ENCODE measurements at places on chromosomes 13 and 19. TPM values are rescaled to one million over a fixed set of nuclear protein-coding genes. Genes with fewer than 3 reads are reported as not detected.

The ZNF480 gene
- 6.9 TPM for polyA plus RNA-seq

DNA sequence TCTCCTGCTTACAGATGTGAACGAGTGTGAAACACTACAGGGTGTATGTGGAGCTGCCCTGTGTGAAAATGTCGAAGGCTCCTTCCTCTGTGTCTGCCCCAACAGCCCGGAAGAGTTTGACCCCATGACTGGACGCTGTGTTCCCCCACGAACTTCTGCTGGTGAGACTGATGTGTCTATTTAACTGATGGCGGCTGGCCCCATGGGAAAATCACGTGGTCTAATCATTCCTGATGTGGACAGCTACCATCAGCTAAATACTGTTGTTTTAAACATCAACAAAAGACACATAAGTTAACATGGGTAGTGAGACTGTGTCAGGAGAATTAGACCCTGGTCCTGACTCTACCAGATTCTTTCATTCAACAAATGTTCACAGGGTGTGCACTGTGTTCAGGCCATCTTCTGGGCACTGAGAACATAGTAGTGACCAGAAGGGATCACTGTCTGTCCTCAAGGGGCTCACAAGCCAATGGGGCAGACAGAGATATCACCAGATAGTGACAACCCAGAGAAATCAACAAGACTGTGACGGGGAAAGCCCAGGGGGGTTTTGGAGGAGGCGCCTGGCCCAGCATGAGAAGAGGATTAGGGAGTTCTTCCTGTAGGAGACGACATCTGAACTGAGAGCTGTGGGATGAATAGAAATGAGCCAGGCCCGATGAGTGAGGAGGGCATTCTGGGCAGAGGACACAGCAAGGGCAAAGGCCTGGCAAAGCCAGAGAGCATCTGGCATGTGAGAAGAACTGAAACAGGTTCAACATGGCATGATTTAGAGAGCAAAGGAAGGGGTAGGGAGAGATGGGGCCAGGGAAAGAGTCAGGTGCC, 18.4 kb downstream of the LTBP4 start:
- DNase-seq: peak; percentile 52

- DNase-seq: no peak
Observed at GRCh38 chr19:55698256-55698655, 23.2 kb downstream of the EPN1 start.

- DNase-seq: no peak
Observed at GRCh38 chr13:99320693-99321481, 13.7 kb upstream of the GPR183 start.

- no peak for DNase-seq
Observed at GRCh38 chr19:58166708-58167280, 16.1 kb upstream of the ZNF274 start.

DNA sequence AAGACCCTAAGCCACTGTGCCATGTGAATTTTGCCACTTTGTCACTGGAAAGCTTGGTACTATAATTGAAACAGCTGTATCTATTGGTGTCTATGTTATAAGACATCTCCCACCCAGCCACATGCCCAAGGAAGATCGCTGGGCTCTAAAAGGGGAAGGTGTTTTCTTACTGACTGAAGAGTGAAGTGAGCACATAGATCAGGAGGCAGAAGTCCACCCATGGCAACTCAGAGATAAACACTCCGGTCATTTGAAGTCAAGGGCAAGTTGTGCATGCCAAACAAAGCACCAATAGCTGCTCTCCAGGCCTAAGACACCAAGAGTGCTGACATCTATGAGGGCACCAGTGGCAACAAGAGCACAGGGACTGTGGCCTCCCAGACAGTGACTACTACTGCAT, 153.8 kb downstream of the KCTD12 start:
- no peak for DNase-seq

- DNase-seq: no peak
Observed at GRCh38 chr13:107580741-107581412, 634.5 kb downstream of the LIG4 start.

DNA sequence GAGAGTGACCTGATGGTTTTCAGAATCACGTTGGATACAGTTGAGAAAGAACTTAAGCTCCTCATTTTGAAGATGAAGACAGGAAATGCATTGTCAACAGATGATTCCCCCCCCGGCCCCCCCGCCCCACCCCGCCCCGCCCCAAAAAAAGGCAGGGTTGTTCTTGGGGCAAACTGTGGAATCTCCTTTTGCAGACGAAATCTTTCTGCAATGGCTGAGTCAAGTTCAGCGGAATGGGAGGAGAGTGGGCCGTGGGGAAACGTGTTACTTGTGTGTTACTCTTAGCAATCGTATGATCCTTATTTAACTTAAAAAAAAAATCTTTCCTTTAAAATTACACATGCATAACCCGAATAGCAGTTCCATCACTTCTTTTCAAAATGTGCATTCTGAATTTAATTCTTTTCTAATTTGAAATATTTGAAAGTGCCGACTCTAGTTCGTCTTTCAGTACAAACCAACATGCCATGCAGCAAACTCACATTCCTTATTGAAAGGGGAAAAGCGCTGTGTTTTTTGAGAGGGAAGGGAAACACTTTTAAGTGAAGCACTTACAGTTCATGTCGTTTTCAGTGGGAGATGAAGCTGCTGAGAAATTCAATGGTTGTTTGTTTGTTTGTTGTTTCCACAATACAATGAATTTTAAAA, 348.5 kb upstream of the ARGLU1 start:
- DNase-seq: no peak
